Hematopoietic multipotent progenitor cell treated with erythropoietin and hydrocortisone succinate and interleukin-3 and kit ligand, for 15 days (in vitro differentiated cells): ENCODE measurements at places on chromosomes 6 and 20.

DNA sequence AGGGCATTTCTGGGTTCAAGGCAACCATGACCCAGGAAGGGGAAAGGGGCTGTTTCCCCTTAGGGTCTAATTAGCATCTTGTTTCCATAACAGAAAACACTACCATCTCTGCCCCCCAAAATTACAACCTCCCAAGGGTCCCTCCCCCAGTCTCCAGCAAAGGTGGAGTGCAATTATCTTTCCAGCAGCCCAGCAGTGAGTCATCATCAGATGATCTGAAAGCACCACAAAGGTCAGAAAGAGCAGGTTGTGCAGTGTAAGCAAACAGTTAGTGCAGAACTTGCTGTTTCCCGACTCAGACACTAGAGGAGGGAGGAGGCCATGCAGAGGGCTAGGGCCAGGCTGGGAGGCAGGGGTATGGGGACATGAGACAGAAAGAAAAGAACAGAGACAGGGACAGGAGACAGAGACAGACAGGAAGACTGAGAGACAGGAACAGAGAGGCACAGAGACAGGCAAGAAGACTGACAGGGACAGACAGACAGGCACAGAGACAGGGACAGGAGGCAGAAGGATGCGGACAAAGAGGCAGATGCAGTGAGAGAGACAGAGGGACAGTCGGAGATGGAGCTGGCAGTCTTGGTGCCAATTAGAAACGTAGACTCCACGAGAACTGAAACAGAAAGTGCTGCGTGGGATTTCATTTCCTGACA lies 62.5 kb downstream of the PYGB start:
- DNase-seq = peak; percentile 4

DNA sequence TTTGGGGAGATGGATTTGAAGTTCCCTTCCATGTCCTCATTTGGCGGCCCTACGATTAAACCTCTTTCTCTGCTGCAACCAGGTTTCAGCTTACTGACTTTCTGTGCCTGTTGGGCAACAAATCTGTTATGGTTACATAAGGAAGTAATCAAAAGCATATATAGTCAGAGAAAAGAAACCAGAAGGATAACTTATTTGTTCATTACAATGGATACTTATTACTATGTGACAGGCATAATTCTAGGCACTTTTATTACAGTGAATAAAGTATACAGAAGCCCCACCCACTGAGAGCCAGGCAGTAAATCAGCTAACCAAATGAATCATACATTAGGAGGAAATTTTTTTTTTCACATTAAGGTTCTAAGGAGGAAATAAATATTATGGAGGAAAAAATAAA lies 9.6 kb upstream of the TRIM31 start:
- DNase-seq = no peak

DNA sequence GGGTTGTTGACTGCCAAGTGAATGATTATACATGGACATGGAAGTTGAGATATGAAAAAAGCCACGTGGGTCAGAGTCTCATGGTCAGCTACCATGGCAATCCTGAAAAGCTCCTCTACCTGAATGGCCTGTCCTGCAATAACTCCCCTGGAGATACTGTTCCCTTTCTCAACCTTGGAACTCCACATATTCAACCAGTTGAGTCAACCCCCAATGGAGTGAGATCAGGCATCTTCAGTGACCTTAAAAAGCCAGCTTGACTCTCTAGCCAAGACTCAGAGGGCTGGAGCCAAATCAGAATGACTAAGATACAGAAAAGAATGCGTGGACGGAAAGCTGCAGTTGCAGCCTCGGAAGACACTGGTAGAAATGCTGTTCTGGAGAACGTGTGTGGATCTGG lies 341.3 kb downstream of the FOXA2 start:
- DNase-seq = no peak

GRCh38 chr20:924639-925038 lies 8.5 kb upstream of the ANGPT4 start:
- DNase-seq = no peak

- no peak for DNase-seq
Observed at GRCh38 chr6:157436219-157436943, 55.4 kb downstream of the ZDHHC14 start.

DNA sequence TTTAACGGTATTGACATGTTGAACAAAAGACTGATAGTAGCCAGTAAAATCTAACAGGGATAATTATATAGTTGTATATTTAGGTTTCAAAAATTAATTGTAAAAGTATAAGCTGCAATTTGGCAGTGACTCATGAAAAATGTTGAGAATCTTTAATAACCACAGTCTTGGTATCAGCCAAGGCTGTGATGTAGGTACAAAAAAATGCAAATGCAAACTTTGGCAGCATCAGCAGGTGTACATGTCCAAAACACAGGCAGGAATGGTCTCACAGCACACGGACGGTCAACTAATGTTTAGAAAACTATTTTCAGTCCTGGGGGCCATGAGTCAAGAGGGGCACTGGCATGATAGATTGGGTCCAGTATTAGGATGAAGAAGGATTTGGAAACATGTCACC lies 58.5 kb upstream of the BEND3 start:
- no peak for DNase-seq

- no peak for DNase-seq
Observed at GRCh38 chr6:144935181-144935580, 650.0 kb downstream of the UTRN start.
